ENCODE measurements at places on chromosomes 6 and 20.

DNA sequence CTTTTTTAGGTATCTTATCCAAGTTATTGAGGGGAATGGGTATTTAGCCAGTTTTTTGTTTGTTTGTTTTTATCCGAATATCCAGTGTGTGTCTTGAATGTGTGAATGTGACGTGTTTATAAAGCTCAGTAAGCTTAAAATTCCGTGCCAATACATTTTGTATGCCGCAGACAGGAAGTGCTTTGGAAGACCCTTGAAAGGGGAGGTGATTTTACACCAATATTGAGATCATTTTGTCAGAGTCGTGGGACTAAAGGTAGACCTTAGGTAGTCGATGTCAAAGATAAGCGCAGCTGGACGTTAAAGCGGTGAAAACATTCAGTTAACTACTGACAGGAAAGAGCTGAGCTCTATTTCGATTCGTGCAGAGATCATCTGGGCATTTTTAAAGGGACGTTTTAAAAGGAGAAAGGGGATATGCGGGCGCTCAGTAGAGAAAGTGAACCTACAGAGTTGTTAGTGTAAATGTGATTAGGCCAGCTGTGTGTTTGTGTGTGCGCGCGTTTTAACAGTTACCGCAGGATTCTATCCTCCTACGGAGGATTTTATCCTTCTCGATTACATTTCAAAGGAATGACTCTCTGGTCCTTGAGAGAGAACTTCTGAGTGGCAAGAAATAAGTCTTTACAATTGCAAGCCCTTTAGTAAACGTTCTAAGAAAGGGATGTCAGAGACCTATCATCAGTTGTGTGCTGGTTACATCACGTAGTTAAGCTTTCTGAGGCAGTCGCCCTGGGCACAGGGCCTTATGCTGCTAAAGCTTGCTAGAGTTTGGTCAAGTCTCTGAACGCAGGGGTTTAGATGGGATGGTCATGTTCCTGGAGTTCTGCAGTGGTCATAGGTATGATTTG lies 625 bp upstream of the ECHDC1 start:
- no peaks in the 10 kb centered on the region for H3K27me3 ChIP-seq
- no peak for DNase-seq
- peak overlapping the region; percentile 78 for H3K27ac ChIP-seq

DNA sequence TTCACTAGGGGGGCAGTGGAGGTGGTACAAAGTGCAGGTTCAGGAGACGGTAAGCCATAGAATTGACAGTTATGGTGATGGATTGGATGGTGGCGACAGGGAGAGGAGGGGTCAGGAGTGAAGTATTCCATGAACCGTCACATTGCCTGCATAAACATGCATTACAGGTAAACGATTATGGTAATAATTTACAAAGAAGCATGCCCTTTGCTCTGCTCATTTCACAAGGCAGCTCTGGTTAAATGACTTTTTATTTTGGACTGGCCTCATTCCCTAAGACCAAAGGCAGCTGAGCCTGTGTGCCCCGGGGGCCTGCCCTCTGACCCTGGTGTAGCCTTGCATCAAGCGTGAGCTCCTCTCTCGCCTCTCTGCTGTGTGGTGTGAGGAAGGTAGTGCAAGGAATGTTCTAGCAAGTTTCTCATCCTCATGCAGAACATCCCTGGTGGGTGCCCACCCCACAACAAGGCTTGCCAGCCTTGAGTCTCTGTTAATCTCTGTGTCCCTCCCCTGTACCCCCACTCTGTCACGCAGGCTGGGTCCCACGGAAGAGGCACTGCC lies 59.0 kb downstream of the PPP1R14C start:
- H3K4me3 ChIP-seq = no peak overlapping the region
- DNase-seq = no peak
- no peak overlapping the region for H3K27ac ChIP-seq
- H3K27me3 ChIP-seq = no peaks in the 10 kb centered on the region
- H3K4me1 ChIP-seq = no peaks in the 10 kb centered on the region

- no peak overlapping the region for H3K27ac ChIP-seq
- H3K27me3 ChIP-seq = no peaks in the 10 kb centered on the region
- no peaks in the 10 kb centered on the region for H3K36me3 ChIP-seq
- no peak for DNase-seq
- no peaks in the 10 kb centered on the region for H3K4me1 ChIP-seq
Measured at GRCh38 chr20:58938541-58938940, 42.5 kb upstream of the NELFCD start.

DNA sequence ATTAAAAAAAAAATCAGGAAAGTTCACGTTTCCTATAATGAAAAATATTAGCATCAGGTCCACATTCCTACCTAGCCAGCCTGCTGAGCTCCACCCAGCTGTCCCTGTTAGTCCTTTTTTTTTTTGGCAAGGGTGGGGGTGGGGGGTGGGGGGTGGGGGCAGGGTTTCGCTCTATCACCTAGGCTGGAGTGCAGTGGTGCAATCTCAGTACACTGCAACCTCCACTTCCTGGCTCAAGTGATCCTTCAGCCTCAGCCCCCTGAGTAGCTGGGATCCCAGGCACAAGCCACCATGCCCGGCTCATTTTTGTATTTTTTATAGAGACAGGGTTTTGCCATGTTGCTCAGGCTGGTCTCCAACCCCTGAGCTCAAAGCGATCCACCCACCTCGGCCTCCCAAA lies 7.5 kb upstream of the SLC2A10 start:
- no peak overlapping the region for H3K27ac ChIP-seq
- no peaks in the 10 kb centered on the region for H3K27me3 ChIP-seq
- peaks cover 6% of the 10 kb centered on the region for H3K4me1 ChIP-seq
- H3K4me3 ChIP-seq = no peak overlapping the region
- DNase-seq = no peak
- H3K36me3 ChIP-seq = no peaks in the 10 kb centered on the region

DNA sequence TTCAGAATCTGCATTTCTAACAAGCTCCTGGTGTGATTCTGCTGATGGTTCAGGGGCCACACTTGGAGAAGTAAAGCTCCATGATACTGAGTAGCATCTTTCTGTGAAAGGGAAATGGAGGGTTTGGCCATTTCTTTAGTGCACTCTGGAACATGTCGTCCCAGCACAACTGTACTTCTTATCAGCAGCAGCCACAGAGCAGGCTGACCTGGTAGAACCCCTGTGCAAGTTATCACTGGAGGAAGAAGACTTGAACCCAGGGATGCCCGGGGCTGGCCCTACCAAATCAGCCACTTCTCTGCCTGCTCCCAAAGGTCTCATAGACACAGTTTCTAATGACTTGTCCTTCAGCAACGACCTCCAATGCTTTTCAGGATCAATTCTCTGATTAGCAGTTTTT lies 354.7 kb upstream of the PLCB4 start:
- no peak overlapping the region for H3K4me3 ChIP-seq
- no peak overlapping the region for H3K27ac ChIP-seq
- DNase-seq = no peak
- H3K4me1 ChIP-seq = 0 out of 2 replicates have a peak, but pooled peaks cover 2% of the 10 kb centered on the region
- no peaks in the 10 kb centered on the region for H3K36me3 ChIP-seq
- no peaks in the 10 kb centered on the region for H3K27me3 ChIP-seq

DNA sequence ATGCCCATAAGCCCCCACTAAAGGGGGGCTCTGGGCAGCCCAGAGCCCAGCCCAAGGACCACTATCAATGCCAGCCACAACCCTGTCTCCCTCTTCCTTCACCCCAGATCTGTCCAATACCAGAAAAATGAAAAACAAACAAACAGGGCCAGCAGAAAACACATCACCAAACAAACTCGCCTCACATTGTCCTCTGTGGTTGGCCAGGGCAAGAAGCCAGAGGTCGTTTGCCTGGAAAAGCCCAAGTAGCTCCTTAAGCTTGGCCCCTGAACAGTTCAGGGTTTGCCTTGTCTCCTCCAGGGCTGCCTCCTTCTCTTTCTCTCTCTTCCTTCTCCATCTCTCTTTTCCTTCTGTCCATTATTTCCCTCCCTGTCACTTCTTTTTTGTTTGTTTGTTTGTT lies 10.1 kb upstream of the SCUBE3 start:
- no peak overlapping the region for H3K4me3 ChIP-seq
- DNase-seq = no peak
- H3K36me3 ChIP-seq = no peaks in the 10 kb centered on the region
- no peak overlapping the region for H3K27ac ChIP-seq
- H3K27me3 ChIP-seq = peaks cover 21% of the 10 kb centered on the region

DNA sequence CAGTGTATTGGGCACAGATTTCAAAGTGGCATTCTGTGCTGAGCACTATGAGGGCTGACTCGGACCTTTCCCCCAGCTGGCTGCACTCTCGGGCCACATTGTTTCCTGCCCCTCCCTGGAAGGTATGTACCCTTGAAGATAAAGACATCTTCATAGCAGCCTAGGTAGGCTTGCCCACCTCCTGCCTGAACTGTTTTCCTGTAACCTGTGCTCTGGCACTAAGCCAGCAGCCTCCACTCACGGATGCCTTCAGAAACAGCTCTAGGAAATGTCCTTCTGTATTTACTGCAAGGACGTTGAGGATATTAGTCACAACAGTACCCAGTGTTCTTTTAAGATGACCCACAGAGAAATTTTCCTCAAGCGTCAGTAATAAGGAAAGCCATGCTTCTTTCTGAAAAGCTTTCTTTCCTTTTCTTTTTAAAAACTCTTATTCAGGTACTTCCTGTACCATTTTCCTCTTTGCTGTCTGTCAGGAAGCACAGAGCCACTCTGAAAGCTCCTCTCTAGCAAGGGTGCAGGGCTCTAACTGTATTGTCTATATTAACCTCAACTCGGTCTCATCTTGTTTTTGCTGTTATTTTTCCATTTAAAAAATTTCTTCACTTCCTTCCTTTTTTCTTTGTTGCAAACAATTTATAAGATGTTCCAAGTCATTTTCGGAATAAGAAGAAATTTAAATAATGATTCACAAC lies 43.5 kb downstream of the TTI1 start:
- DNase-seq = no peak
- H3K36me3 ChIP-seq = 0 out of 2 replicates have a peak, but pooled peaks cover 2% of the 10 kb centered on the region
- no peaks in the 10 kb centered on the region for H3K27me3 ChIP-seq

- no peak overlapping the region for H3K27ac ChIP-seq
- no peaks in the 10 kb centered on the region for H3K27me3 ChIP-seq
- H3K36me3 ChIP-seq = no peaks in the 10 kb centered on the region
- H3K4me1 ChIP-seq = peaks cover 3% of the 10 kb centered on the region
- DNase-seq = no peak
Measured at GRCh38 chr6:168560126-168560525, 119.1 kb downstream of the SMOC2 start.

GRCh38 chr20:46774236-46774635 lies 64.8 kb downstream of the SLC2A10 start:
- H3K4me1 ChIP-seq = no peaks in the 10 kb centered on the region
- H3K36me3 ChIP-seq = no peaks in the 10 kb centered on the region
- no peak overlapping the region for H3K4me3 ChIP-seq

GRCh38 chr20:63135411-63135810 lies 80.5 kb downstream of the YTHDF1 start:
- H3K27ac ChIP-seq = no peak overlapping the region
- DNase-seq = no peak
- H3K27me3 ChIP-seq = no peaks in the 10 kb centered on the region
- peaks cover 11% of the 10 kb centered on the region for H3K4me1 ChIP-seq

- H3K27ac ChIP-seq = no peak overlapping the region
- no peak overlapping the region for H3K4me3 ChIP-seq
- peak; percentile 81 for DNase-seq
- H3K36me3 ChIP-seq = no peaks in the 10 kb centered on the region
- H3K4me1 ChIP-seq = peaks cover 23% of the 10 kb centered on the region
- no peaks in the 10 kb centered on the region for H3K27me3 ChIP-seq
Measured at GRCh38 chr20:46215913-46216707, 92.2 kb downstream of the CDH22 start.
